ENCODE measurements at places on chromosomes 12 and 14. TPM values are rescaled to one million over a fixed set of nuclear protein-coding genes. Genes with fewer than 3 reads are reported as not detected.

DNA sequence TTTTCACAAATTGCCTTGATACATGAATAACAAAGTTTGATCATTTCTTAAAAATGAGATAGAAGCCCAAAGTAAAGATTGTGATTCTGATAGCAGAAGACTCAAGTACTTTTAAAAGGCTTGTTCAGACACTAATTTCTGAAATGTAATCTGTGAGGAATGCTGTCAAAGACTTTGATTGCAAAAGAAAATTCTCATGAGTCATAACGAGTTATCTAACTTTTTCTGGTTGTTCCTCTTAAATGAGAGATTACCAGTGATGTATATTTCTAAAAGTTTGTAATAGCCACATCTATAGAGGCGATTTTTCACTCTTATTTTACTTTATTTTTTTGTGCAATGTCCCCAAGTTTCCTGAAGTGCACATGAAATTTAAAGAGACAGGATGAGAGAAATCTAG lies 7.0 kb downstream of the PYGL start:
- no peak for DNase-seq

- DNase-seq = no peak
Measured at GRCh38 chr12:6942331-6942665, 1.3 kb upstream of the RNU7-1 start.

DNA sequence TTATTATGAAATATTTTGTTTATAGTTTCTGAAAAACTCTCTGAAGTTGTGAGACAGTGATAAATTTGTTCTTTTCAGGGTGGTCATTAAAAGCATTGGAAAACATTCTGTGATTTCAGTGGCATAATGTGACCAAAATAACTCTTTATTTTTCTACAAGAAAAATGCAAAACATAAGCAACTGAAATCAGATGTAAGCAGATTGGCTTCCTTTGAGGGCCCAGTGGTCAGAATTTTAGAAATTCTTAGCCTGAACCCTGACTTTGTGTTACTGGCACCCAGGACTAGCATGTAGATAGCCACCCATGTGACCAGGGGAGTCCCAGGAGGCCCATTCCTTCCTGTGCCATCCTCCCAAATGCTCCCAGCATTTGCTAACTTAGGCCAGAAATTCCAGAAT lies 145.6 kb upstream of the SLC38A2 start:
- DNase-seq = no peak

GRCh38 chr14:61511558-61511948 lies 183.8 kb upstream of the HIF1A start:
- DNase-seq = no peak

GRCh38 chr12:67088401-67089118 lies 180.6 kb upstream of the CAND1 start:
- DNase-seq = no peak

GRCh38 chr12:49340971-49341776 lies 4.2 kb upstream of the C1QL4 start:
- DNase-seq = no peak

- DNase-seq = no peak
Measured at GRCh38 chr14:77347751-77348150, 26.9 kb downstream of the GSTZ1 start.

GRCh38 chr14:92951912-92952471 lies 29.0 kb downstream of the CHGA start:
- peak; percentile 84 for DNase-seq

- peak; percentile 86 for DNase-seq
Measured at GRCh38 chr14:69105326-69105725, 47.6 kb downstream of the DCAF5 start.

DNA sequence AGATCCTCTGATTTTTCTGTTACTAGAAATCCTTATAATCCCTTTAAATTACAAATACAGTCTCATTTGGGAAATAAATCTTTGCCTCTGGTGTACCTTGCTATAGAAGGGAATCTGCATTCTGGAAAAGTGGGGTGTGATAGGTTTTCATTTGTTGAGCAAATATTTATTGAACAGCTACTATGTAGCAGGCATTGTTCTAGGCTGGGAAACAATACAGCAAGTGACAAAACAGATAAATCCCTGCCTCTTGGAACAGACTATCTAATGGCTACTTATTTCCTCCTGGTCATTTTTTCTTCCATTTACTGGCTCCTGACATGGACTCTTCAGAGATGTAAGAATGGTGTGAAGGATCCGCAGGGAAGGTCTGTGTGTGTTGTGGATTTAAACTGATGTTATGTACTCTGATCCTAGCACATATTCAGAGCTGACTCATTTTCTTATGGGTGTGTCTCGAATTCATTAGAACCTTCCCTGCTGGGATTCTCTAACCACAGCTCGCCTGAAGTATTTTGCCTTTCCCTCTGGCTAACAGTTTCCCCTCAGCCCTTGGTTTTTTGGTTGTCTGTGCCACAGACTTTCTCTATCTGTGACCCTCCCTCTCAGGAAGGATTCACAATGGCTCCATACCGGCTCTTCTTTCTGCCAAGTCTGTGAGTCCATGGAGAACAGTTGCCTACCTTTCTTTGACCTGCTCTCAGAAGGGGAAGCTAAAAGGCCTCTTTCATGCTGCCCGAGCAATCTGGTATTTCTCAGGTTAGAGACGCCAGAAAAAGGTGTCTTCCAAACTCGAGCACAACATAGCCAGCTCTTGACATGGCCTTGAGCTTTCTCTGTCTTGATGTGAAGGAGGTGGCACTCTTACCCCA lies 53.7 kb downstream of the TMTC2 start:
- DNase-seq = no peak

DNA sequence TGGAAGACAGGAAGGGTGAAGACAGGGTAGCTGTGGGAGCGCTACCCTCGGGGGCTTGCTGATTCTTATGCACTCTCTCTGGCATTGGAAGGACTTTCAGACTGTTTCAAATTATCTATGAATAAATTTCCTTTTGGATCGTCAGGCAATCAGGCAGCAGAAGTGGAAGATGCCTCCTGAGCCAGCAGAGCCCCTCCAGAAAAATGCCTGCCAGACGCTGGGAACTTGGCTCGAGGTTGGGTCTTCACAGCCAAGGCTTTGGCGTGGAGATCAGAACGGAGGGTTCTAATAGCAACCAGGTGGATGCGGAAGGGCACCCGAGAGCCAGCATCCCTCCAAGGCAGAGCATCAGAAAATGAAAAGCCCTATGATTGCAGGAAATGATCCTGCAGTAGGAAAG lies 119.2 kb upstream of the RFLNA start:
- no peak for DNase-seq

DNA sequence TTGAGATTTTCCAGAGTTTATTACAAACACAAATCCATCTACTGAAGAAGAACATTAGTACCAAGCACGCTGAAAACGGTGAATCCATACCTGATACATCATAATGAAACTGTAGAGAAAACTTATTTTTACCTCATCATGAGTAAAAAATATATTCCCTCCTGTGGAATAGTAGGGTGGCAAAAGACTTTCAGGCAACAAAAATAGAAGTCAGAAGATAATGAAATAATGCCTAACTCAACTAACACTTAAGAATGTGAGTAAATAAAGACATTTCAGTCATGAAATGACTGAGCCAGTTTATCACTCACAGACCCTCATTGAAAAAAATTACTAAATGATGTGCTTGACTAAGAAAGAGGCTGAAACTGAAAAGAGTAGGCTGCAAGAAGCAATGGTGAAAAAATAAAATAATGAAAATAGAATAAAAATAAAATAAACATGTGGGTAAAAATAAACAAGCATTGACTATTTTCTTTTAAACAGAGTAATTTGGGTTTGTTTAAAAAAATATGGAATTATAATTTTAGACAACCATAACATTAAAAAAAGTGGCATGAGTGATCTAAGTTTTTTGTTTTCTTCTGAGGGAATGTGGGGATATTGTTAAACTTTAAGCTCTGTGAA lies 148.6 kb downstream of the ASCL1 start:
- DNase-seq = no peak

DNA sequence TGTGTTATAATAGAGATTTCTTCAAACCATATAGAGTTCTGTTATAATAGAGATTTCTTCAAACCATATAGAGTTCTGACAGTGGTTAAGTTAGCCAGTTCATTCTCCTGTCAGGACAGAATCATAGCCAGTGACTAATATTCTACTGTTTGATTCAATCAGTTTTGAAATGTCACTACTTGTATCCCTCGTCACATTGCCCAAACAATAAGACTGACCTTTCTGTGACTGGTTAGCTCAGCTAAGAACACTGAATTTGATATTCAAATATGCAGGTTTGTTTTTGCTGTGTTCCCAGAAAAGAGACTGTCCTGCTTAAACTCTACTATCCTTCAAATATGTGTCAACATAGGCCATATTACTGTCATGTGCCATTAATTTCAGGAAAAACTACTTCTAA lies 74.4 kb downstream of the ALG10B start:
- DNase-seq = no peak

GRCh38 chr12:50528800-50529199 lies 24.0 kb downstream of the DIP2B start:
- no peak for DNase-seq

DNA sequence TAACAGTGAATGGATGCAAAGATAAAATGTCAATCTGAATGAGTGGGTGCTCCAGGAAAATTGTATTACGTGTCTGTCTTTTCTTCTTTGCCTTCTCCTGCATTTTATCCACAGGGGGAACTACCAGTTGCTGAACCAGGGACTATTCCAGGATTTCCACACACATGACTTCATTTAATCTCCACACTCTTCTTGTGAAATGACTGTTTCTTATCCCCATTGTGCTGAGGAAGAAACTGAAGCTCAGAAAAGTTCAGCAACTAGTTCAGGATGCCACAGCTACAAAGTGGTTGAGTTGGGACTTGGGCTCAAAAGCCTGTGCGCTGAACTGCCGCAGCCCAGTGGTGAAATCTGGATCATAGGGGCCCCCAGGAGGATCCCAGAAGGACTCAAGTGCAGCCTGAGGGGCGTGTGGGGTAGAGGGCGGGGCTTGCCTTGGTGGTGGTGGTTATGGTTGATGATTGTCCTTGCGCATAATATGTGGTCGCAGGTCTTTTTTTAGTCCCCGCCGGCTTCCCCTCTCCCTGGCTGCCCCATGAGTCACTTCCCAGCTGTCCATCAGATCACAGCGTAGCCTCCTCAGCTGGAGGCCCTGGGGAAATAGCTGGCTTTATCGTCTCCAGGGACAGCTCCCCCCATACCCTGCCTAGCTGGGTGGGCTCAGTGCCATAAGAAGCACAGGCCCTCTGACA lies 235.2 kb upstream of the CRY1 start:
- DNase-seq = peak; percentile 91

- DNase-seq = peak; percentile 63
Measured at GRCh38 chr12:49092086-49092815, 2.4 kb downstream of the DHH start.

GRCh38 chr12:123713823-123714585 lies 1.9 kb downstream of the ATP6V0A2 start:
- no peak for DNase-seq

DNA sequence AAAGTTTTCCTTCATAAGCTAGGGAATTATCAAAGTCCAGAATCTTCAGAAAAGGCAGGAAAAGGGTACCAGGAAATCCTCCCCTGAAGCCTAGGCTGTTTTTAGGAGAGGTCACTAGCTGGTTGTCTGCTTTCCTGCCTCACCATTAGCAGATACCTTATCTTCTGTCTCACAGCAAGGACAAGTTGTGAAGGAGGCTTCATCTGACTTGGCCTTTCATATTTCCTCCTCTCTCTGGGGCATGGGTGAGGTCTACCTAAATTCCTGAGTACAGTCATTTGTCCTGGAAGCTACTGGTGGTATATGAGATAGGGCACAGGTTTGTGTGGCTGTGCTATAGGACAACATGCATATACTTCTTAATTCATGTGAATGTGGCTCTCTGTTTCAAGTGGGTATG lies 2.3 kb downstream of the FOXJ2 start:
- DNase-seq = no peak

GRCh38 chr14:75048101-75048500 lies 3.2 kb downstream of the MLH3 start:
- DNase-seq = no peak

DNA sequence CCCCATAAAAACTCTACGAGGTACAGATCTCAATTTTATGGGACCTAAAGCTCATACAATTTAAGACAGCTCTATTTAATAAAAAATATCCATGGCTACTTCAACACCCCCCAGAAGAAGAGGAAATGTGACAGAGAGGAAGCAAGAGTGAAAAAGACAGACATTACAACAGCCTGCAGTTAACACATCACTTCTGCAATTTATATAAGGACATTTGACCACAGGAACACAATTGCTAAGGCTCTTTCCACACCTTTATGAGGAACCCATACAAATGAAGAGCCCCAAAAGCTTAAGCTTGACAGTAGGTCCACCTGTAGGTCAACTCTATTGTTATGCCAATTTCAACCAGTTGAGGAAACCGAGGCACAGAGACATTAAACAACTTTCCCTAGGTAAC lies 5.6 kb downstream of the OR10P1 start:
- no peak for DNase-seq

DNA sequence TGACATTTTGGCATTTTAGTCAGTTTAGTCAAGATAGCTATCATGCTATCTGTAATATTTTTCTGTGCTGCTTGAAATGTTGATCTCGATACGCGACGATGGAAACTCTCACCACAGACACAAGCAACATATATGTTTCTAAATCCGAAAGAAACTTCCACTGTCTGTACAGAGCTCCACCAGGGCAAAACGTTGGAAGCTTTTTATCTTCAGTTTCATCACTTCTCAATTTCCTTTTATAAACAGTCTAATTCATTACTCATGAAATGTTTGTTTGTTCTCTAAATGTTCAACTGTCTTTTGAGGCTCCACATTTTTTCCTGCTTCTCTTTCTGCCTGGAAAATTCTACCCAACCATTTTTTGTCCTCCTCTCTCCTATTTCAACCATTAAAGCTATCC lies 737.6 kb downstream of the SLC16A7 start:
- no peak for DNase-seq

DNA sequence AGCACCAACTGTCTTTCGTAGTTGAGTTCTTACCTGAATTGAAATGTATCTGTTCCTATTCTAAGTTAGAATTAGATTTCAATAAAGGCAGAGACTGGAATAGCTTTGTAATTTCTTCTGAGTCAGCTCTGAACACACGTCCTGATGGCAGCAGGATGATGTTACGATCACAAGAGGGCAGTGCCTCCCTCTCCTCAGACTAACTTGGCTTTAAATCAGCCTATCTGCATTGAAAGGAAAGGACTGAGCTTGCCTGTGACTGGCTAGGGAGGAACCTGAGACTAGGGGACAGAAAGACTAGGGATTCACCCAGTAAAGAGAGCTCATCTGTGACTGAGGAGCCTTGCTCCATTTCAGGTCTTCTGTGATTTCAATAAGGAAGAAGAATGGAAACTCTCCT lies 323.7 kb upstream of the OR4E1 start:
- DNase-seq = peak; percentile 26

DNA sequence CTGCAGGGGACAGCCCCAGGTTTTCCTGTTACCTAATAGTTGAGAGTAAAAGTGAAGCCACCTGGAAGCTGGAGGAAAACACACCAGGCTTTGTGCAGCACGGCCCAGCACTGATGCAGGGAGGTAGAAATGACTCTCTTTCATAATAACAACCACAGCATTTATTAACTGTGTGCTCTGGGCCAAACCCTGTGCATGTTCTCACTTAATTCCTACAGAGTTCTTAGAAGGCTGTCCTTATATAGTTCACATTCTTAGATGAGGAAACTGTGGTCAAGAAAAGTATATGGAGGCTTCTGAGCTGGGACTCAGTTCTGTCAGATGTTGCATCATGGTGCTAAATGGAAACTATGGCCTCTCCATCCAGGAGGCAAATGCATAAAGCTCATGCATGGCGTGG lies 100.0 kb downstream of the PAPOLA start:
- DNase-seq = no peak

The RNU4-1 gene
- total RNA-seq = under 0.01 TPM

The WBP11 gene
- total RNA-seq = 11.5 TPM

The TGFB3 gene
- total RNA-seq = 2.0 TPM

The KRT86 gene
- total RNA-seq = not detected

The KLRB1 gene
- total RNA-seq = not detected

The ARHGAP9 gene
- total RNA-seq = not detected

The DIO2 gene
- not detected for total RNA-seq

The OR6C74 gene
- not detected for total RNA-seq

The ARPC3 gene
- total RNA-seq = 182 TPM

The TAS2R42 gene
- total RNA-seq = not detected

All from lung microvascular endothelial cell (primary cell).